ENCODE measurements at places on chromosomes 12 and 14. TPM values are rescaled to one million over a fixed set of nuclear protein-coding genes. Genes with fewer than 3 reads are reported as not detected.

P2RX2 gene
- not detected for total RNA-seq

MGP gene
- total RNA-seq, result 9.1 TPM

BDKRB2 gene
- 4.1 TPM for total RNA-seq

TEX52 gene
- total RNA-seq, result not detected

RFX4 gene
- not detected for total RNA-seq

KIF5A gene
- 0.10 TPM for total RNA-seq

DNA sequence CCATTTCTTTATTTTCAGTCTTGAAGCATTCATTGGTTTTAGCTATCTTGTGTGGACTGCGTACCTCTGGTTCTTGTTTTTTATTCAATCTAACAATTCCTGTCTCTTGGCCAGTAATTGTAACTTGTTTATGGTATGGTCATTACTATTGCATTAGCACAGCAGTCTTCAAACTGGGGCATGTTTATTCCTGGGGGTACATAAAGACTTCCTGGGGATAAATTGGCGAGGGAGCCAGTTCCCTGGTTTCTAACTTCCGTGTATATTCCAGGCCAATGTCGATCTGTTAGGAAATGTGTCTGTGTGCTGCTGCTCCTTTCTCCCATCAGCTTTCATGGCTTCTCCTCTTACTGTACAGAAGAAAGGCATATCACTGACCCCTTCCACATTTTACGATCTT lies 13.7 kb upstream of the EVL start:
- no peak for DNase-seq

DNA sequence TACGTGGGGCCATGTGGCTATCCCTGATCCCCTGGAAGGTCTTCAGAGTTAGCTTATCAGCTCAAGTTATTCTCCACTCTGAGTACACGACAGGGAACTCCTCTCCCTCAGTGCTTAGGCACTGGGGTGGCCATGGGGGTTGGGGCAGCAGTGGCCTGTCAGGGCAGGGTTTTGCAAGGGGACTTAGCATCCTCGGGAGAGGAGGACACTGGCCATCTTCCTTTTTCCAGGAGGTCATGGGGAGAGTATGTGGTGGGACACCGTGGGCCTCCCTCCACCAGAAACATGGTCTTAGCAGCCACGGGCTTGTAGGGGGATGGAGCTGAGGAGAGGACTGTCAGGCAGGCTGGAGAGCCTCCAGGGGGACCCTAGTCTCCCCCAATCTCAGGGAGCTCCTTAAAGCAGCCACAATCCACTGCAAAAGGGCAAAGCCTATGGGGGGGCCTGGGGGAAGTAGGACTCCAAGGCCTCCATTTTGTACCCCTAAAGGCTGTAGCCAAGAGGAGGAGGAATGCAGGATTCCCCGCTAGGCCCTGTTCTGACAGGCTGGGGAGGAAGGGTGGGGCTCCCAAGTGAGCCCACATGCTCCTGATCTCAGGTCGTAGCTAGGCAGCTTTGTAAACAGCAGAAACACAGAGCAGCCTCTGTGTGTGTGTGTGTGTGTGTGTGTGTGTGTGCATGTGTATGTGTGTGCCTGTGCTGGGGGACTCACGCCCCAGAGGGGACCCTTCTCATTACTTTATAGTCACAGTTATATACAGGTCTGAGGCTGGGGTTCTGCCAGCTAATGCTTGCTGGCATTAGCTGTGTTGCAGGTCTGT lies 36.6 kb downstream of the KRT80 start:
- DNase-seq, result no peak

DNA sequence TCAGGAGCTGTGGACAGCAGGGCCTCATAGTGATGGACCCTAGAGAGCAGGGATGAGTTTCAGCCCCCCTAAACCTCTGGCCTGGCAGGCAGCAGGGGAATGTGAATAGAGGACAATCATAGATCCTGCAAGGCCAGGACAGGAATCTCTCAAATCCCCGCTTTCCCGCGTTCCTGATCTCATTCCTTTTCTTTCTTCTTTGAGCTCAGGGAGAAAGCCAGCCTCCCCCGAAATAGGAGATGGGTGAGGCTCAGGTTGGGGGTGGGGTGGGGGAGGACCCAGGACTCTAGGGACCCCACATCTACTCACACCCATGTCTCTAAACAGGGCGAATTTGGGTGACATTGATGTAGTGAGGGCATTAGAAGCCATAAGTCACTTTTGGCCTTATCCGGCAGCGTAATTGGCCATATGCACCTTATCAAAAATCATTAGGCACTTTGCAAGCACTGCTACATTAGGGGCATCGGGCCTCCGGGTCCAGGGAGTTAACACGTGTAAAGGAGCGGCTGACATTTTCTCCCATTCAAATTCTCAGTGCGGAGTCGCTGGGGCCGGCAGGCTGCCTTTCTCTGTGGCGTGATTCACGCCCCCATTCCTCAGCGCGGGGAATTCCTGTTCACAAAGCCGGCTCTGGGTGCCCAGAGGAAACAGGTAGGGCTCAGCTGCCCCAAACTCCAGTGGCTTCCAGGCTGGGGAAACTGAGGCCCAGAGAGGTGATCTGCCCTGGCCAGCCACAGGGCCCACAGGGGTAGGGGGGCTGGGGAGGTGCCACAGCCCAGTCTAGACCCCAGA lies 1.5 kb downstream of the LHX5 start:
- DNase-seq, result no peak

GRCh38 chr14:88612981-88613380 lies 50.1 kb downstream of the ZC3H14 start:
- DNase-seq, result no peak

DNA sequence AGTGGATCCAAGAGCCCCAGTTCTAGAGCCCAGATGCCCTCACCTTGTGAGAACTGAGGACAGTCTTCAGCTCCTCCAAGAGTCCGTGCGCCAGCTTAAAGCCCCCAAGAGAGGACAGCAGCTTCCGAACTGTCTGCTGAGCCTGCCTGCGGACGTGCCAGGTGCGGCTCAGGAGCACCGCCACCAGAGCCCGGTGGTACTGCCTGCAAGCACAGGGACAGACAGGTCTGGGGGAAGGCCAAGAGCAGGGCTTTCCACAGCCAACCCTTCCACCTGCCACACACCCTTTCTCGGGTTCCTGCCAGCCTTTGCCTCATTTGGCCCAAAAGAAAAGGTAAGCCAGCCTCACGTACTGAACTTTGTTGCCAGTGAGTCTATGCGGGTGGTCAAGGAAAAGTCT lies 30.2 kb downstream of the GCN1 start:
- no peak for DNase-seq

GRCh38 chr14:36132826-36133225 lies 43.7 kb downstream of the PTCSC3 start:
- DNase-seq, result no peak

DNA sequence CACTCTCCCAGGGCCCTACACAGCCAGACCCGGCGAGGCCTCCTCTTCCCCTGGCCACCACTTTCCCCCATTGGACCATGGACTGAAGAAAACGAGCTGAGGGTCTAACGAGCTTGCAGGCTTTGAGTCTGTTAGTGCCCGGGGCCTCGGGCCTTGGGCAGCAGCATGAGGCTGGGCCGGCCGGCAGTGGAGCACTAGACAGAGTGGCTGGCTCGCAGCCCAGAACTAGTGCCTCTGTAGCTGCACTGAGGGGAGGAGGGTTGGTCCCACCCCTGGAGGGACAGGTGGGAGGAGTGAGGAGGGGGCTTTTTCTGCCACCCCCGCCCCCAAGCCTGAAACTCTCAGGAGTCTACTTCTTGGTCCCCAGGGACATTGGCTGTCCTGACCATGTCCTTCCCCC lies 38.7 kb downstream of the SLC6A12 start:
- no peak for DNase-seq

DNA sequence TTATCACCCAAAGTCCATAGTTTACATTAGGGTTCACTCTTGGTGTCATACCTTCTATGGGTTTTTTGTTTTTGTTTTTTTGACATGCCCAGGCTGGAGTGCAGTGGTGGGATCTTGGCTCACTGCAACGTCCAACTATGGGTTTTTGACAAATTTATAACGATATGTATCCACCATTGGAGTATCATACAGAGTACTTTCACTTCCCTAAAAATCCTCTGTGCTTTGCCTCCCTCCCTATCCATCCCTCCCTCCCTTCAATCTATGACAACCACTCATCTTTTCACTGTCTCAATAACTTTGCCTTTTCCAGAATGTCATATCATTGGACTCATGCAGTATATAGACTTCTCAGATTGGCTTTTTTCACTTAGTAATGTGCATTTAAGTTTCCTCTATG lies 139.0 kb upstream of the CCDC198 start:
- no peak for DNase-seq

DNA sequence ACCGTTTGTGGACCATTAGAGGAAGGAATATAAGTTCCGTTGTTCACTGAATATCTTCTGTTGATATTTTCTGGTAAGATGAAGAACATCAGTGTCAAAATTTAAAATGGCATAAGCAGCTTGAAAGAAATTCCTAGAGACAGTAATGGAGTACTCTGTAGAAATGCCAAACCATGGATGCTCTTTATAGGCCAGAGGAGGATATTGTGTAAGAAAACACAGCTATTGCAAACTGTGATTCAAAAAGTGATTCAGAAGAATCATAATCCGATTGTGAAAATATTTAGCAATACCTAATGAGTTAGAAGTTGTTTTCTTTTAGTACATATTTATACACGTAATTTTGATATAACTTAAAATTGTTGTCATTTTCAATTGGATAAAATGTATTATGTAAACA lies 102.8 kb downstream of the SLC16A7 start:
- DNase-seq, result no peak

DNA sequence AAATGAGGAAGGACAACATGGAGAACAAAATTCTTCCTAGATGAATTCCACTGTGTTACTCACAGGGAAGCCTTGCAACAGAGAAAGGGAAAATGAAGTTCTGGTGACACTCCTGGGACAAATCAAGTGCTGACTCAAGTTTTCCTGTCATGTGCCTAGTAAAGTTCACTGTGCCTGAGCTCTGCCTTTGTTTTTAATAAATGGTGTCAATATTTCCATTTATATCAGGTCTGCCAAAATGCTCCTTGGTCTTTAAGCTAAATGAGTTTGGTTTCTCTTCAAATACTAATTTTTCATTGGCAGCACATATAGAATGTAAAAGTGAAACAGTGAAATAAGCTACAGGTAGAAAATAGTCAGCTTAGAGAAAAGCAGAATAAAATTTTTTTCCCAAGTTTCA lies 33.0 kb downstream of the HIGD1C start:
- DNase-seq, result no peak

DNA sequence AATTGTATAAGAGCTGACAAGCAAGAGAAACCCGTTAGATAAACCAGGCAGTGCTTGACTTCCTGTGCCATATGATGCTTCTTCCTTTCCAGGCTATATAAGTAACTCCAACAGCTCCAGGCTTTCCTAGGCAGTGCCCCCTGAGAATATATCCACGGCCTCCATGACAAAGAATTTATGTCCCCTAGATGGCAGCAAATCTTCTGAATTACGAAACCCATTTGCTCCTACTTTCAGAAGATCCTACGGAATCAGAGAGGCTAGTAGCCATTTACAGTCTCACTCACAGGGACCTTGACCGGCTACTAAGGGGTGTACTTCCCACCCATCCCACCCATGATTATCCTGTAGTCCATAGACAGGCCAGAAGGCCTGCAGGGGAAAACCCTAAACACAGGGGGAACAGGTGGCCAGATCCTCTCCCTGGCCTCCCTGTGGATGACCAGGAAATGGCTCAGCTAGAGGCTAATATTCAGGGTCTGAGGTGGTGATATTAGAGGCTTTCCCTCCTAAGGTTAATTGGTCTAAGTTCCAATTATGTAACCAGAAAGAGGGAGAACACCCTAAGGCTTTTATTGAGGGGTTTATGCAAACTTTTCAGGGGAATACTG lies 77.2 kb upstream of the DCD start:
- DNase-seq, result peak; percentile 12

DNA sequence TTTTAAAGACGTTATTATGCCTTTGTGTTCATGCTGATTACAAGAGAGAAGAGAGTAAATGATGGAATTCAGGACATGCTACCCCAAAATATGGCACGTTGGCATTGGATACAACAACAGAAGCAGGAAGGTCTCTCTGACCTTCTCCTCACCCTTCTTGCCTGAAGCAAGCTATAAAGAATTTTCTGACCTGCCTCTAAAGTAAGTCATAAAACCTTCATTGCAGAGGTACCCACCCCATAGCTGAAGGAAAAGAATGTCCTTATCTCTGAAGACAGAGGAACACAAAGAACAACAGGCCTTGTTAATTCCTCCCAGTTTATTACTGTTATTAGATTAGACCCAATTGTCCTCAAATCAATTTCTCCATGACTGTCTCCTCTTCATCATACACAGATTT lies 176.2 kb downstream of the FBXL14 start:
- DNase-seq, result no peak

DNA sequence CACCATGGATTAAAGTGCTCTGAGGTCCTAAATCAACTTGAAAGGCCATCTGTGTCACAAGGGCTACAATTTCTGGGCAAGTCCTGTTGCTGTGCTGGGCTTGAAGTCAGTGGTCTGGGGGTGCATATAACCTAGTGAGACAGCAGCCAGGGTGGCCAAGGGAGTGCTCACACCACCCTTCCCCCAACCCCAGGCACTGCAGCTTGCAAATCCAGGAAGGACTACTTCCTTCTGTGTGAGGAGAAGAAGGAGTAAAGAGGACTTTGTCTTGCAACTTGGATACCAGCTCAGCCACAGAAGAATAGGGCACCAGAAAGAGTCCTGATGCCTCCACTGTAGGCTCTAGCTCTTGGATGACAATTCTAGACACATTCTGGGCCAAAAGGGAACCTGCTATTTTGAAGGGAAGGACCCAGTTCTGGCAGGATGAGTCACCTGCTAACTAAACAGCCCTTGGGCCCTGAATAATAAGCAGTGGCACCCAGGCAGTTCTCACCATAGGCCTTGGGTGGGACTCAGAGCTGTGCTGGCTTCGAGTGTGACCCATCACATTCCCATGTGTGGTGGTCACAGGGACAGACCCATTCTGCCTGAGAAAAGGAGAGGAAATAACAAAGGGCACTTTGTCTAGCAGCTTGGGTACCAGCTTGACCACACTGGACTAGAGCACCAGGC lies 32.6 kb upstream of the DHRS7 start:
- DNase-seq, result no peak

DNA sequence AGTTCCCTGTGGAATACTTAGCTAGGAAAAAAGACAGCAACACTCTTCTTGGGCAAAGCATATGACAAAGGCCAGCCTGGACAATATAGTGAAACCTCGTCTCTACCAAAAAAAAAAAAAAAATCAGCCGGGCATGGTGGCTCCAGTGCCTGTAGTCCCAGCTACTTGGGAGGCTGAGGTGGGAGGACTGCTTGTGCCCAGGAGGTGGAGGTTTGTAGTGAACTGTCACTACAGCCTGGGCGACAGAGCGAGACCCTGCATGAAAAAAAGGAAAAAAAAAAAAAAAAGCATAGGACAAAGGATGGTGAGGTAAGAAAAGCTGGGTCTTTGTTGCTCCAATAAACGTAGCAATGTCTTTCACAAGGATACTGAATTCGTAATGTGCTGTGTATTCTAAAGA lies 1.1 kb downstream of the TXNDC16 start:
- DNase-seq, result no peak

- no peak for DNase-seq
These were observed 13.5 kb upstream of the CMKLR1 start for GRCh38 chr12:108352591-108352990.

- no peak for DNase-seq
These were observed 14.5 kb upstream of the GPR162 start for GRCh38 chr12:6807170-6807569.

- DNase-seq, result peak; percentile 33
These were observed 1.8 kb upstream of the ZBTB39 start for GRCh38 chr12:57008178-57008577.

GRCh38 chr14:85296456-85297210 lies 233.3 kb upstream of the FLRT2 start:
- DNase-seq, result no peak

All from glomerular endothelial cell (primary cell).